Umbilical cord (tissue), 2 donors: ENCODE measurements at places on chromosomes 5 and 9. TPM values are rescaled to one million over a fixed set of nuclear protein-coding genes. Genes with fewer than 3 reads are reported as not detected.

Gene STKLD1
- 7.5 TPM for total RNA-seq

Gene MSX2
- 8.2 TPM for total RNA-seq

Gene LCN15
- total RNA-seq = 2.2 TPM

DNA sequence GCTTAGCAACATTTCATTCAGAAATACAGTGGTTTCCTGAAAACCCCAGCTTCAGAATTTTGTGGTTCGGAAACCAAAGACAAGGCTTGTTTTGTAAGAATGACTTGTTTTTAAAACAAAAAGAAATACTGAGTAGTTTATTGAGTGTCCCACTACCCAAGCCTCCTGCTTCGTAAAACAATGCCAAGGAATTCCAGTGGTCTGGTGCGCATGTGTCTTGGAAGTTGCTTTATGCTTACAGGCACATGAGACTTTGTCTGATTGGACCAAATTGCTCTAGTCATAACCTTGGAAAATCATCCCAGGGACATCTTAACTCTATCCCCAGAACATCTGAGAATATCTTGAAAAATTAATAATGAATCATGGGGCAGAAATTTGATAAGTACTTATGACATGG is 77.1 kb upstream of the FST start:
- no peak for DNase-seq

GRCh38 chr5:16976625-16977008 is 40.5 kb upstream of the MYO10 start:
- no peak for DNase-seq

GRCh38 chr9:2664174-2665065 is 42.8 kb downstream of the VLDLR start:
- DNase-seq = no peak

GRCh38 chr5:142925795-142926194 is 155.6 kb downstream of the ARHGAP26 start:
- DNase-seq = peak; percentile 34

DNA sequence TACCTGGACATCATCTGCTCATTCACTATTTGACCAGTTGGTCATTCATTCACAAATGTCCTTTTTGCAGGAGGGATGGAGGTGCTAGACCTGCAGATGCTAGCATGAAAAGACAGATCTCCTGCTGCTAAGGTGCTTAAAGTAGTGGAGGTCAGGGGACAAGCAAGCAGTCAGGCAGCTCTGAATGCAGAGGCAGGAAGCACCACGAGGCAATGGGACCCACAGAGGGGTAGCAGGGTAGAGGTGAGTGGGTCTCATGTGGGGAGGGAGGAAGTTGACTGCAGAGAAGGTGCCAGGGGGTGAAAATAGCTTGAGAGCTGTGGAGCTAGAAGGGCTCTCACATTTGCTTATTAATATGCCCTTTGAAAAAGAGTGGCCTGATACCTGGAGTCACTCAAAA is 25.2 kb downstream of the FXN start:
- no peak for DNase-seq

DNA sequence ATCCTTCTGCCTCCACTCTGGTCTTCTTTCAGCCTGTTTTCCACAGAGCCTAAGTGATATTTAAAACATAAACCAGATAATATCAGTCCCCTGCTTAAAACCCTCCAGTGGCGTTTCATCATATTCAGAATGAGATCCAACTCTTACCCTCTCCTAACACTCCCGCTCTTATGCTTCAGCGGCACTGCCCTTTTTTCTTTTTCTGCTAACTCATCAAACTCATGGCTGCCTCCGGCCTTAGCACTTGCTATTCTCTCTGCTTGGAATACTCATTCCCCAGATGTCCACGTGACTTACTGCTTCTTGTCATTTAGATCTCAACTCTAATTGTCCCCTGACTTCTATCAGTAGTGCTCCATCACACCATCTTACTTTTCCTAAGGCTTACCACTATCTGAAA is 73.6 kb downstream of the PIP5K1B start:
- no peak for DNase-seq

- peak; percentile 11 for DNase-seq
Observed at GRCh38 chr5:135534609-135535419, 950 bp downstream of the NEUROG1 start.

DNA sequence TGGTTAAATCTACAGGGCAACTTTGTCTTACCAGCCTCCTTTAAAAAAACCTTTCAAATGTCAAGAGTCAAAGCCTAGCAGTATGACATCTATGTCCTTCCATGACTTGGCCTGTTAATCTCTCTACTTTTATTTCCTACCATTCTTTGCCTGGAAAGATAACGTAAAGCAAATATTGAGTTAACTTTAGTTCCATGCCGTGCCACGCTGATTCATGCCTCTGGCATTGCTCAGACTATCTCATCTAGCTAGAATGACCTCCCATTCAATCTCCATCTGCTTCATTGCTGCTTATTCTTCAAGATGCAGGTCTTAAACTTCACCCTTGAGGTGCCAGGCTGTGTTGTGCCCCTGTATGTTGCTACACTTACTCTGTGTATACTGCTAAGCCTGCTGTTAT is 729.8 kb downstream of the EFNA5 start:
- peak; percentile 5 for DNase-seq
